ENCODE measurements at places on chromosomes 3 and 15.

GRCh38 chr3:65439641-65440284, 599.0 kb downstream of the MAGI1 start:
- peak; percentile 92 for DNase-seq

- DNase-seq, result peak; percentile 48
Observed at GRCh38 chr15:33675246-33675645, 293.1 kb upstream of the CHRM5 start.

- no peak for DNase-seq
Observed at GRCh38 chr3:72231439-72232196, 446.7 kb upstream of the PROK2 start.

DNA sequence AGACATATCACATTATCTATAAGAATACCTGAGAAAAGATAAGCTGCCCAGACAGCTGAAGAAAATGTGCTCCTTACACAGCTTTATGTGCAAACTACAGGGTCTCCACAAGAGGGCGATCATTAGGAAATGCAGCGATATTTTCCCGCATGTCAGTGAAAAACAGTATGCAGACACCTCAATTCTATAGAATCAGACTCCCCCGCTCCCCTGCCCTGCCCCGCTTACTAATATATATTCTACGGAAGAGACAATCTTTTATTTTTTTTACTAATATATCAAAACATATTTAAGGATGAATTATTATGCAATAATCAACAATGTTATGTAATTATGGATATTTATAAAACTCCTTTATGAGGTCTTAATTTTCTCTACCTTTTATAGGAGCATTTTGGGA, 681.3 kb downstream of the ROBO1 start:
- DNase-seq, result peak; percentile 87

DNA sequence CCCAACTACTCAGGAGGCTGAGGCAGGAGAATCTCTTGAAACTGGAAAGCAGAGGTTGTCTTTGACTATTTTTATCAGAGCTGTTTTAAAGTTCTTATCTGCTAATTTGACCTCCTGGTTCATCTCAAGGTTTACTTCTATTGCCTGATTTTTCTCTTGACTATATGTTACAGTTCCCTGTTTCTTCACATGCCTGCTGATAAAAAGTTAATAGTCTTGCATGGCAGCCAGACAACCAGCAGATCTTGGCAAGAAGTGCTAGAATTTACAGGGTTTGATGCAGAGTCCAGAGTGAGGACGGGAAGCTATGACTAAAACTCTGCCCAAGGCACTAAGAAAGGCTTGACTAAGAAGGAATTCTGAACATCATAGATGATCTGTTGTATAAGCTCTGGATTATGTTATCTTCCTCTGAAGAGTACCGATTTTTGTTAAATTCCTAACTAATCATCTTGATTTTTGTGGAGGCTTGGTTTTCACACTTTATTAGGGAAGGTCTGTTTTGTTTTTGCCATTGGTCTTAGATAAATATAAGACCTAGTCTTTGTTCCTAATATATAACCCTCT, 85.9 kb downstream of the CHSY1 start:
- no peak for DNase-seq
